ENCODE measurements at places on chromosomes 16 and 17.

DNA sequence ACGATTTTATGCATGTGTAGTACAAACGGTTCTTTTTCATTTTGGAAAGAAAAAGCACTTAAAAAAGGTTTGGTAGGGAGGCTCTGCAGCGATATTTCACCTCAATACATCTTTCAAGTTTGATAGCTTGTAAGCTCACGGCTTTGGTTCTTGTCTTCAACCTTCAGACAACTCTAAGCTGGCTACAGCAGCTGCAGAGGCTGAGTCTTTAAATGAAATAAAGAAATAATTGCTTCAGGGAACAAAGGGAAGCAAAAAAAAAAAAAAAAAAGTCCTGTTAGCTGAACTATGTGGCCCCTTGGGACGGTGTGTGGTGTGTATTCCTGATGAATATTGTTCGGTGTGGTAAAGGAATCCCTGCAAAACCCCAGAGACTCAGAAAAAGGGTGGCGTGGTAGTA, 265.1 kb downstream of the NTN1 start:
- no peak for DNase-seq

DNA sequence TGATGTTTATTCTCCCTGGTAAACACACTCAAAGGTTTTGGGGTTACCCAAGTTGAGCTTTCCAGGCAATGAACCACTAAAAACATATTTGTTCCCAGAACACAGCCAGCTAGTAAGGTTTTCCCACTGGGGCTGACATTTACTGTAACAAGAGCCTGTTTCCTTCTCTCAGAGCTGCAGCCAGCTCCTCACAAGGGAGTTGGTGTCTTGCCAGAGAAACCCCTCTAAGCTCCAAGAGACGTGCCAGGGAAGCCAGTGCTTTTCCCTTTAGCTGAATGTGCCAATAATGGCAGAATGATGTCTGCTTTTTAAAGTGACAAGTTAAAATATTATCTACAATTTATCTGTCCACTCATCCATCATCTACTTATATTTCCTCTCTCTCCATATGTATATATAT, 170.8 kb upstream of the RBFOX1 start:
- no peak for DNase-seq

DNA sequence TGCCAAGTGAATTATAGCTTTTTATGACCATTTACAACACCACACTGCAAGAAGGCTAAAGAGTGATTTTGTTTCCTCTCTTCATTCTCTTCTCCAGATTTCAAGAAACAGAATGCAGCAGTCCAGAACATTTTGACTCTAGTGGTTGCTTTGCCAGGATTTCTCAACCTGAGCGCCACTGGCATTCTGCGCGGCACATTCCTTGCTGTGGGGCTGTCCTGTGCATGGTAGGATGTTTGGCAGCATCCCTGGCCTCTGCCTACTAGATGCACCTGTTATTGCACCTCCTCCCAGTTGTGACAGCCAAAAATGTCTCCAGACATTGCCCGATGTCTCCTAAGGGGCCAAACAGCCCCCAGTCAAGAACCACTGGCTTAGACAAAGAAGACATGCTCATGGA, 25.7 kb upstream of the SLC39A11 start:
- no peak for DNase-seq

GRCh38 chr17:19867329-19868078, at the start of gene ULK2:
TSS of gene ULK2 (minus strand) at chr17:19867936. CDS start at chr17:19867417, 519 bp downstream.
- DNase-seq: peak; percentile 52

DNA sequence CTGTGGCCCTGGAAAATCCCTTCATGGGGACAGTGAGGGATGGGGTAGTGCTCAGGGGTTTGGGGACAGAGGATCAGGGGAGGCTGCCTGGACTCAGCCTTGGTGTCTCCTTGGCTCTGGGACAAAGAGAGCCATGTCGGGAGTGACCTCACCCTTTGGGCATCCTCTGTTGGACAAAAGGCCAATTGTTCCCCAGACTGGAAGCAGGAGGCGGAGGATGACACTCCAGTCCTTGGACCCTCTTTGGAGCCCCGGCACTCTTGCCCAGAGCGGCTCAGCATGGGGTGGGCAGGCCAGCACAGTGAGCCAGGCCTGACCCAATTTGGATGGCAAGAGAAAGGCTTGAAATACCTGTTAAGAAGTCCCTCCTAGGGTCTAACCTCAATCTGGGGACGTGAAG, 39.4 kb upstream of the PHB1 start:
- DNase-seq: no peak

DNA sequence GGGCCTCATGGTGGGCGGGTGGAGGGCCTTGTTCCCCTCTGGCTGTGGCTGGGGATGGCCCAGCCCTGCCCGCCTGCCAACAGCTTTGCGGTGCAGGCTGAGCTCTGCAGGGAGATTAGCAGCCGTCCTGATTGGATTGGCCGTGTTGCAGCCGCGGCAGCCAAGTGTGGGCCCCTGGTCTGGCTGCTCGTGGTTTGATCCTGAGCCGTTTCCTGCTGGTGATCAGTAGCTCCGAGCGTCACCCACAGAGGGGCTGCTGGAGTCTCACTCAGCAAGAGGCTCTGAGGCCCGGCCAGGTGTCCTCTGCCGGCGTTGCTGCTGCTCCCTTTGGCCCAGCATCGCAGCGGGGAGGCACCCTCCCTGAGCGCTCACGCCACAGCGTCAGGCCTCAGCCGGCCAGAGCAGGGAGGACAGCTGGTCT, 32.5 kb downstream of the BAIAP2 start:
- no peak for DNase-seq

- DNase-seq: no peak
Observed at GRCh38 chr17:39131616-39132015, 19.8 kb downstream of the PLXDC1 start.

- no peak for DNase-seq
Observed at GRCh38 chr17:49111934-49112333, 20.6 kb upstream of the B4GALNT2 start.

Data from stimulated activated CD4-positive, alpha-beta T cell treated with anti-CD3 and anti-CD28 coated beads, Interleukin-2, amount 100 ng/mL, for 48 hours (primary cell).